SK-N-SH treated with all-trans-retinoic acid at 6 μM for 48 hours (cell line): ENCODE measurements at places on chromosomes 4 and X.

DNA sequence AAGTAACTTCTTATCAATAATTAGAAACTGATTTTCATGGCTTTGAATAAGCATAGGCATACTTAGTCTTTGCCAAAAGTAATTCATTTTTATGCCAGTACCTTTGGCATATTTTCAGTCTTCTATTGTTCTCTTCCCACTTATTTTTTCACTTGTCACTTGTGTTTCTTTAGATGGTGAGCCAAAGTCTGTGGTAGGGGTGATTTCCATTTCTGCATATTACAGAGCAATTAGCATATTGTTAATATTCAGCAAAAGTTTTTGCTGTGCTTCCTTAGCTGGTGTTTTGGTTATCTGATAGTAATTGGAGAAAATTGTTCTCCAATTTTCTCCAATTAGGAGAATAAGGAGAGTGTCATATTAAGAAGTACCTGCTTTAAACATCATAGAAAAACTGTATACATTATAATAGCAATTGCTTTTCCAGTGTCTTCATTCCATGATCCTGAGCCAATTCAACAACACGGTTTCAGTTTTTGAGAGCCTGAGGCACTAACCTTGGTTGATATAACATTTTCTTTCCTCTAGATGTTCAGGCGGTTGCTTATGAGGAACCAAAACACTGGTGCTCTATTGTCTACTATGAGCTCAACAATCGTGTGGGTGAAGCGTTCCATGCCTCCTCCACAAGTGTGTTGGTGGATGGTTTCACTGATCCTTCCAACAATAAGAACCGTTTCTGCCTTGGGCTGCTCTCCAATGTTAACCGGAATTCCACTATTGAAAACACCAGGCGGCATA is 64.7 kb downstream of the SMAD1 start:
- no peak for ATAC-seq

- ATAC-seq: no peak
These were observed 56.2 kb downstream of the NAF1 start for GRCh38 chr4:163110442-163110841.

GRCh38 chr4:78297116-78297800 is 240.1 kb downstream of the FRAS1 start:
- ATAC-seq: no peak

- no peak for ATAC-seq
These were observed 13.8 kb downstream of the PCDH10 start for GRCh38 chr4:133162941-133163340.

- ATAC-seq: peak; percentile 72
These were observed 62.8 kb downstream of the PPP1R2C start for GRCh38 chrX:42714981-42715700.

DNA sequence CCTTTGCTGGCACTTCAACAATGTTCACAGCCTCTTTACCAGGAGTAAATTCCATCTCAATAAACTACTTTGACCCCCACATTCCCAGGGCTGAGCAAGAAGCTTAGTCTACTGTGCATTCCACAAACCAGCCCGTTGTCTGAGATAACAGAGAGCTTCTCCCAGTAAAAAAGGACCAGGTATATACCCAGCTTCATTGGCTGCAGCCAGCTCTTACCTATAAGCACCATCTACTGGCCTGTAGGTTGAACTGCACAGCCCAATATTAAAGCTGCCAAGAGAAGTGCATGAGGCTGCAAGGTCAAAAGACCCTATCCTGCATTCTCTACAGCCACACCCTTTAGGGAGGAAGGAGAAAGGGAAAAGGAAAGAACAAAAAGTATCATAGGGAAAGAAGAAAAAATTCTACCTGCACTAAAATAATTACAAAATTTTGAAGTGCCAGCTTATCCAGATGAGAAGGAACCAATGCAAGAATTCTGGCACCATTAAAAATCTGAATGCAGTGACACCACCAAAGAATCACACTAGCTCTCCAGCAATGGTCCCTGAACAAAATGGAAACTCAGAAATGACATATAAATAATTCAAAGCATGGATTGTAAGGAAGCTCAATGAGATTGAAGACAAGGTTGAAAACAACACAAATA is 45.7 kb upstream of the INTU start:
- ATAC-seq: peak; percentile 98

DNA sequence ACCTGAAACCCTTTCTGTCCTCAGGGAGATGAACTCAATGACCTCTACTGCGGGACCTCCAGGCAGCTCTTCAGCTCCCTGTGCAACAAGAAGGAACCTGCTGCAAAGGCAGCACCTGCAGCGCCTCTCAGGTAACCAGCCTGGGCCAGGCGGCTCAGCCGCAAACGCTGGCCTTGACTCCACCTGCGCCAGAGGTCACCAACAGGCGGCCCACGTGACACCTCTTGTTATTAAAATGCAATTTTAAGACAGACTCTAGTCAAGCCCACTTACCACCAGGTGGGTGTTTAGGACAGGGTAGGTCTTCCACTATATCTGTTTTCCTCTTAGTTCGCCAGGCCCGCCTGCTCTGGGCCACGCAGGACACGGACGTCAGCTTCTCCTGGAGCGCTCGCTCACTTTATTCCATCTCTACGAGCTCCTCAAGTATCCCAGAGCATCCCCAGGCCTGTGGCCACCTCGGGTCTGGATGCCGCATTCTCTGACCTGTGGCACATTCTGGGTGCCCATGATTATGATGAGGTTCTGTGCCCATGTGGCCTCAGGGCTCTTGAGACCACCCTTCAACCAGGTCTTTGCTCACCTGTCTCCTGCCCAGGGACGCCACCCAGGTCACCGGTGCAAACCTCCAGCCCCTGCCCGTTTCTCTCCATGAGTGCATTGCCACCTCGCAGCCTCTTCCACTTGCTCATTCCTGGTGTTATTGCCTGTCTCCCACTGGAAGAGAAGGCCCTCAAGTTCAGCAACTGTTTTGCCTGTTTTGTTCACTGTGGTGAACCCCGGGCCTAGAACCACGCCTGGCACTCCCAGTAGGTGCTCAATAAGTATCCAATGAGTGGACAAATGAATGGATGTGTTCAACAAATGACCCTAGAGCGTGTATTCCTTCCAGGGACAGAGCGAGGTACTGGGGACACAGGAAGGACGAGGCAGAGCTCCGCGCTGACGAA is 32.8 kb upstream of the JAKMIP1 start:
- no peak for ATAC-seq

DNA sequence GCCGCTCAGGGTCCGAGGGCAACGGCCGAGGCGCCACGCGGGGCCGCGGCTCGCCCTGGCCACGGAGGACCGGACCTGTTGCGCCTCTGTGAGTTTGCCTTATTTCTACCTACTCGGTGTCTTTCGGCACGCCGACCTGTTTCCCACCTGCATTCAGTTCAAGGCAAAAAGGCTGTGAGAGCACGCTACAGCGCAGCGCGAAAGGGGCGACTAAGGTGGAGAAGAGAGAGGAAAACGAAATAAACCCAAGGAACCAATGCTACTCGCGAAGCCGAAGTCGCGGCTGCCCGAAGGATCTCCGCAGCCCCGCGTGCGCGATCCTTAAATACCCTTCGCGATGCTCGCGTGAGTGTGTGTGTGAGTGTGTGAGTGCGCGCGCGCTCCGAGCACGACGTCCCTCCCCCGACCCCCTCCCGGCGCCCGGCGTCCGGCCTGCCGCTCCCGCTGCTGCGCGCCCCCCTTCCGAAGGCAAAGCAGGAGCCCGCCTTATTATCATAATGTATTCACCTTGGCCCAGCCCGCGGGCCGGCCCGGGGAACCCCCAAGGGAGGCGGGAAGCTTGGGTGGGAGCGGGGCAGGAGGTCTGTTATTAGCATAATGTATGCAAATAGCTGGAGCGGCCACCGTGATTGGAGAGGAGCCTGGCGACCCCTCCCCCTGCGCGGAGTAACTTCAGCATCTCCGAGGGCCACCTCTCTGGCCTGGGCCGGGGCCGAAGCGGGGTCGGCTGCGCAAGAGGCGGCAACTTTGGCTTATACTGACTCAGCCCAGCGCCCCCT is at the start of gene COL25A1:
Gene COL25A1 (minus strand): TSS at position 298 of the 779 bp plus-strand sequence.
- peak; percentile 68 for ATAC-seq

- ATAC-seq: no peak
These were observed 482 bp upstream of the SHOX start for GRCh38 chrX:630007-630611.

DNA sequence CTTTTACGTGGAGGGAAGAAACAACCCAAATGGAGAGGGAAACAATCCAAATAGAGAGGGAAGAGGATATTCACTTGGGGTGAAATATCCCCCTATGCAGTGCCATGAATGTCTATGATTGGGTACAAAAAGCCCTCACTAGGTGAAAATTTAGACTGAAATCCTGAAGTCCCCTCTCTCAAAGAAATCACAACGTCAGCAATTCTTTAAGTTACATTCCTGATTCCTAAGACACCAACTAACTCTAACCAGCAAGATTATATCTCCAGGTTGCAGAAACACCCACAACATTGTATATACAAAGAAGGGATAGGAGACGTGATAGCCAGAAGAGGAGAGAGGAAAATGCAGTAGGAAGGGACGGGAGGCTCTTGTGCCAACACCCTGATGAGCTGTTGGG is 374.3 kb downstream of the DCAF12L2 start:
- no peak for ATAC-seq

DNA sequence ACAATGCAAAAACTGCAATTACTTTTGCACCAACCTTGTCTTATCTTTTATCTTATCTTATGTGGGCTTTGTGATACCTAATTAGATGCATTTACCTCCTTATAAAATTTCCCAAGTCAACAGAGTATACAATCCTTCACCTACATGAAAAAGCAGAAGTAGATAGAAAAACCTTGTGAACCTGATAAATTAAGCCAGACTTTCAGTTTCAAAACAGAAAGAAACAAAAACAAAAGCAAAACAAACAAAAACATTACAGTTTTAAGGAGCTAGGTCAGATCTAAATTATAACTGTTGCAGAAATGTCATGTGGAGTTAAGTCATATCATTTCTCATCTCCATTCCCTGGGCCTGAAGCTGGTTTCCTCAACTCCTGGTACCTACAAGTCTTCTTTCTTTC is 24.9 kb upstream of the CXXC4 start:
- no peak for ATAC-seq

GRCh38 chr4:184953421-184953945 is 64.8 kb upstream of the HELT start:
- ATAC-seq: no peak

GRCh38 chr4:169823685-169824084 is 65.9 kb upstream of the HPF1 start:
- ATAC-seq: peak; percentile 81

GRCh38 chrX:134886002-134886596 is 104.7 kb upstream of the SMIM10 start:
- ATAC-seq: no peak

GRCh38 chr4:169225058-169225751 is 45.6 kb downstream of the SH3RF1 start:
- ATAC-seq: peak; percentile 79

DNA sequence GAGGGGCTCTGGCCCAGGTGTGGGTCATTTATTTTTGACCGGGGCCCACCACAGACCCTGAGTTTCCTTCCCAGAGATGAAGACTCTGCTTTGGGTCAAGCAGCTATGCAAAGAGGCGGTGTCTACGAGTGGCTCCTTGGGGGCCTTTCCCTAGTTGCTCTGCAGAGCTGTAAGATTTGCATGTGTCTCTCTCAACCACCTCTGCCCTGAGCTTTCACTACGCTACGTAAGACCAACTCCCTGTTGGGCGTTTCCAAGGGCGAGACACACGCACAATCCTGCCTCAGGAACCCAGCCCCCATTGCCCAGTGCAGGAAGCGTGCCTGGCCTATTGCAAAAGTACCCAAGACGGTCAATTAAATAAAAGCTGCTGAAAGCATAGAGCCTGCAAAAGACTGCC is 10.0 kb upstream of the ANOS1 start:
- ATAC-seq: no peak

- no peak for ATAC-seq
These were observed 231.7 kb downstream of the FBXW7 start for GRCh38 chr4:152304220-152304619.

- no peak for ATAC-seq
These were observed 162.2 kb downstream of the PCDH19 start for GRCh38 chrX:100247826-100248225.

DNA sequence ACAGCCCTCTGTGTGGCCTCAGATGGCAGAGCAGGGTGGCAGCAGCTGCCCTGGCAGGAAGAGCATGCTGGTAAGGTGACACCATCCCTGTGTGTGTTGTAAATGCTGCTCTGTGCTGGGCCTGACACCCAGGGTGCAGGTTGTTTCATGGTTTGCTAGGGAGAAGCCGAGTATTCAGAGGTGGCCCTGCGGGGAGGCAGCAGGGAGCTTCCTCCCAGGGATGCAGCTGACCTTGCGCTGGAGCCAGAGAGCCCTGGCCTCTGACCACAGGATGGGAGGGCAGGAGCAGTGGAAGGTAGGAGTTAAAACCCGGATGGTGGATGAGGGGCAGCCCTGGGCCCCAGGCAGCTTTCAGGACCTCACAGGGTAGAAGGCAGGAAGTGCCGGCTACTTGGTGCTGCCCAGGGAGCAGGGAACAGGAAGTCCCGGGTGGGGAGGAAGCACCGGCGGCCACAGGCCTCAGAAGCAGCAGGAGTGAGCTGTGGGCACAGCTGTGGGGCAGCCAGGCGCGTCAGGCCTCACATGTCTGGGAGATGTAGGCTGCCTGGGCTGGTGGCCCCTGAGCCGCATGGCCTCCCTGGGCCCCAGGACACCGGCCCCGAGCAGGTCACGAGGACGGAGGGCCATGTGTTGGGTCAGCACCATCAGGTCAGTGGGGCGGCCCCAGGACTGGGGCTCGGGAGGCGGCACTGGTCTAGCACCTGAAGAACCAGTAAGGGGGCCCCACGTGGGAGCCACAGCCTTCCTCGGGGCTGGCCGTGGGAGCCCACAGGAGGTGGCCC is 19.1 kb downstream of the SH3BP2 start:
- peak; percentile 70 for ATAC-seq

DNA sequence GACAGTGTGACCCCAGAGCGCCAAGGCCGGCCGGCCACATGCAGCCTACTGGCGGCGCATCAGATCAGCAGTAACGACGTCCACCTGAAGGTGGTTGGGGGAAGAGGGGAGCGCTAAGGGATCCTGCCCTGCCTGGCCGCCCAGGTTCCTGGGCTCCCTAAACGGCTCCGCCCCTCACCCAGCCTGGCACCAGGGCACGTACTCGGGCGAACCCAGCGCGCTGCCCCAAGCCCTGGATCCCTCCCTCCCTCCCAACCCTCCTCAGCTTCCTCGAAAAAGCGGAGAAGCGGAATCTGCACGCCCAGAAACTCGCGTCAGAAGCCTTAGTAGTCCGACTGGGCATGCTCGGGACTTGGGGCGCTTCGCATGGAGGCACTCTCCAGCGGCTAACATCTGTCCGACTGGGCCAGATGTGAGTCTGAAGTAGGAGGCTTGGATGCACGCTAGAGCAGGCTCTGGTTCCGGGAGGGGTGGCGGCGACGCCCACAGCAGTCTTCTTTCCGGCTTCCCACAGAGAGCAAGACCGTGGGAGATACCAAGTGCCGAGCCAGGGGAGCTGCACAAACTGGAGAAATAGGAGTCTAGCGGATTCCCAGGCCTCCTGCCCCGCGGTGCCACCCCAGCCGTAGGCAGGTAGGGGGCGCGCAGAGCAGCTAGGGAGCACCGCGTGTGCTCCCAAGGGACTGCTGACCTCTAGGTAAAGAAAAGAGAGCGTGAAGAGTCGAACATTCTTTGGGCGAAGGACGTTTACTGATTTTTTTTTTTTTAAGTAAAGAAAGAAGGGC is 114.3 kb upstream of the TEX13C start:
- peak; percentile 58 for ATAC-seq
